ENCODE measurements at places on chromosomes 3 and 15.

- DNase-seq = no peak
Observed at GRCh38 chr15:81443040-81443820, 69.2 kb upstream of the TMC3 start.

- DNase-seq = no peak
Observed at GRCh38 chr3:47315069-47315647, 32.4 kb downstream of the KLHL18 start.

- DNase-seq = no peak
Observed at GRCh38 chr3:87549208-87549607, 272.8 kb upstream of the POU1F1 start.

DNA sequence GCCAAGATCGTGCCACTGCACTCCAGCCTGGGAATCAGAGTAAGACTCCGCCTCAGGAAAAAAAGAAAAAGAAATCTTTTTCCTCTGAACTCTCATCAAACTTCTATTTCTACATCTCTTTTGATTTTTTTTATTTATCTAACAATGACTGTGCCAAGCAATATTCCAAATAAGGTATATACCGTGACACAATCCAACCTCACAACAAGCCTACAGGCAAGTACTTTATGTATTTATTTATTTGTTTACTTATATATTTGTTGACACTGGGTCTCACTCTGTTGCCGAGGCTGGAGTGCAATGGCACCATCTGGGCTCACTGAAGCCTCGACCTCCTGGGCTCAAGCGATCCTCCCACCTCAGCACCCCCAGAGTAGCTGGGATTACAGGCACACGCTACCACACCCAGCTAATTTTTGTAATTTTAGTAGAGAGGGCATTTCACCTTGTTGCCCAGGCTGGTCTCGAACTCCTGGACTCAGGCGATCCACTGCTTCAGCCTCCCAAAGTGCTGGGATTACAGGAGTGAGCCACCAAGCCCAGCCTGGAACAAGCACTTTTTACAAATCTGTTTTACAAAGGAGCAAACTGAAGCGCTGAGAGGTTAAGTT is 94.9 kb upstream of the CHD2 start:
- no peak for DNase-seq

DNA sequence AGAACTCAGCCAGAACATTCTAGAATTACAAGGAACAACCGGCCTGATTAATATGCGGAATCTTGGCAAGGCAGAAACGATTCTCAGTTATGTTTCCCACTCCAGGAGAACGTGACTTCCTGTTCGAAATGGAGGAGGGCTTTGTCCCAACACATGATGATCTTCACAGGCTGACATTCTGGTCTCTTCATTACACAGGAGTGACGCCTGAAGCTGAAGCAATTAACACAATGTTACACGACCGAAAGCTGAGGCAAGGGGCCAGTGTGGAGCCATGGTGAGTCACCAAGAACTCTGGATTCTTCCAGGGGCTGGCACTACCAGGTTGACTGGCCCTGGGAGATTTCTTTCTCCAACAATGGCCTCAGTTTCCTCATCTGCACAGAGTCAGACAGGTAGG is 40.9 kb downstream of the RFTN1 start:
- DNase-seq = no peak

- no peak for DNase-seq
Observed at GRCh38 chr3:193165431-193166120, 75.4 kb upstream of the PLAAT1 start.

DNA sequence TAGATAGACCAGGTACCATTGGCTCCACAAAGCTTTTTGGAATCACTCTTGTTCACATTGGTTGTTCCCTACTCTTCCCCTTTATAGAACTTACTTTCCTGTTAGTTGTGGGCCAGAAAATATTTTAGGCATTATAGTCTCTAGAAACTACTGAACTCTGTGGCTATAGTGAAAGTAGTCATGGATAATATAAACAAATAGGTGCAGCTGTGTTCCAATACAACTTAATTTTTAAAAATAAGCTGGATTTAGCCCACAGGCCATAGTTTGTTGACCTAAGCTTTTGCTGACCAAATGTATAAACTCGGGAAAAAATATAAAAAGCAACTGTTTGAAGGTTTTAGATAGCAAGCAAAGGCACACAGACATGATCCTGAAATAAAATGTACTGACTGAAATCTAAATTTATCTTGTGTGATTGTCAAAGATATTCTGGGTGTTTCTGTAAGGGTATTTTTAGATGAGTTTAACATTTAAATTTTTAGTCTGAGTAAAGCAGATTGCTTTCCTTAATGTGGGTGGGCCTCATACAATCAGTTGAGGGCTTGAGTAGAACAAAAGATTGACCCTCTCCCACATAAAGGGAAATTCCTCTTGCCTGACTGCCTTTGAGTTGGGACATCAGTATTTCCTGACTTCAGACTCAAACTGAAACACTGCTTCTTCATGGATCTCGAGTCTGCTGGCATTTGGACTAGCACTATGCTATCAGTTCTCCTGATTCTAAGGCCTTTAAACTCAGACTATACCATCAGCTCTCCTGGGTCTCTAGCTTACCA is 13.2 kb downstream of the IQCB1 start:
- no peak for DNase-seq

DNA sequence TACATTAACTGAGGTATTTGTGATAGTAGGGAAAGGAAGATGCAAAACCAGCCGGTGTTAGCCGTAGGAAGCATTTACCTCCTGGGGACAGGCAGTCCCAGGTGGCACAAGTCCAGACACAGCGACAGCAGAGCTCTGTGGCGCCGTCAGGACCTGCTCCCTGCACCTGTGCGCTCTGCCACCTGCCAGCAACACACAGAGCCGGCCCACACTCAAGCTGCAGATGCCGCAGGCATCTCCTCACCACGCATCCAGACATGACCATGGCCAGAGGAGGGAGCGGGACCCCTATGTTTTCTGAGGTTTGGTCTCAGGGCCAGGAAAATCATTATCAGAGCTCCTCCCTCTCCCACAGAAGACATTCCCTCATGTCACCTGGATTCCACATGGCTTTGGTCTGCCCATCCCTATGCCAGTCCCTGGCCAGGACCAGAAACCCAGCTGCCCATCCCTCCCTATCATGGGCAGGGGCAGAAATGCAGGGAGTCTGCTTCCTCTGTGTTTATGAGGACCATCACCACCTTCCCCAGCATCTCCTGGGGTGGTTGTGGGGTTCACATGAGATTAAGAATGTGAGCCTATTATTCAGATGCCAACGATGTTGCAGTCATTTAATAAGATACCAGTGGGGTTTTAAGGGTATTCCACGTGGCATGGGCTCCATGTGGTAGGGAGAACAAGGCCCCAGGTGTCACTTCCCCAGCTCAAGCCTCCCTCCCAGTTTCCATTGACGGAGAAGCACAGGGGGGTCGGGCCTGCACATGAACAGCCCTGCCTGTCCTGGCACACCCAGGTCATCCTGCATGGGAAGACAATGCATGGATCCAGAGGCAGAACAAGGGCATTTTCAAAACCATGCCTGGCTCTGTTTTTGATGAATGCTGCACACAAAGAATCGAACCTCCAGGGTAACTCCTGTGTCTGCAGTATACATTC is 251.1 kb downstream of the OCA2 start:
- DNase-seq = no peak

- DNase-seq = no peak
Observed at GRCh38 chr15:72082176-72082575, 35.8 kb downstream of the MYO9A start.

- no peak for DNase-seq
Observed at GRCh38 chr3:12966847-12967605, 106.2 kb downstream of the IQSEC1 start.

DNA sequence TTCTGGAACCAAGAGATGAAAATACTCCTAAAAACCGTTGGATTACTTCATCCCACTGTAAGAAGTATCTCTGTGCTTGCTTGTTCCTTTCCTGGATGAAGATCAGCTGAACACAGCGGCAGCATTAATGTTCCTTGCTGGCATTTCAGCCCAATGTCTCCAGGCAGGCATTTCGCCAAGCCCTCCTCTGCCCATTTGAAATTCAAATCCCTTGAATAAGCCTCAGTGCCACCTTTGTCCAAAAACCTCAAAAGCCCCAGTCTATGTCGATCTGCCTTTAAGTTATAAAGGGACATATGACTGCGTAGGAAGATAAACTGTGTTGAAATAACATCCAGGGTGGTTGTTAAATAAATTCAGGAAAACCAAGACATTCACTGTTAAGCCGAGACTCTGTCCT is 156.8 kb upstream of the PDZRN3 start:
- DNase-seq = no peak

DNA sequence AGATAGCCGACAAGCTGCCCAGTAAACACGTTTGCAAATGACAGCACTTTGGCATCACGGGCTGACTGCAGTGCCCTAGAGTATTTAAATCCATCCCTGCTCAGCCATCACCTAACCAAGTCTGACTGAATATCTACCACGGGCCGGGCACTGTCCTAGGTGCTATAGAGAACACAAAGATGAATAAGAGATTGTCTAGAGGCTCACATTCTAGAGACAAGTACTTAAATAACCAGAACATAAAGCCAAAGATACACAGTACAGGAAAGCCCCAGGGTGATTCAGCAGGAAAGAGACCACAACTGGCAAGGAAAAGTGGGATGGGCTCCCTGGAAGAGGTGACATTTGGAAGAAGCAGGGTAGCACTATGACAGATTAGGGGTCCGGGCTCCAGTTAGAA is 103.5 kb downstream of the MYLK start:
- no peak for DNase-seq

DNA sequence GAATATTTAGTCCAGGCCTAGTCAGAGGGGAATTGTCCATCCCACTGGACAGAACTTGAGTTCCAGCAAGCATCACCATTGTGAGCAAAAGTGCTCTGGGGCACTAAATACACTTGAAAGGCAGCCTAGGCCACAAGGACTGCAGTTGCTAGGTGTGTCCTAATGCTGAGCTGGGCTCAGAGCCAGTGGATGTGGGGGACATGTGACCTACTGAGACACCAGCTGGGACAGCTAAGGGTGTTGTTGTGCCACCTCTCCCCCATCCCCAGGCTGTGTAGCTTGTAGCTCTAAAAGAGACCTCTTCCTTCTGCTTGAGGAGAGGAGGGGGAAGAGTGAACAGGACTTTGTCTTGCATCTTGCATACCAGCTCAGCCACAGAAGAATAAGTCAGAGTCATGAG is 120.9 kb downstream of the DTWD1 start:
- DNase-seq = no peak

- DNase-seq = no peak
Observed at GRCh38 chr3:126263971-126264370, 83.6 kb upstream of the ALDH1L1 start.

DNA sequence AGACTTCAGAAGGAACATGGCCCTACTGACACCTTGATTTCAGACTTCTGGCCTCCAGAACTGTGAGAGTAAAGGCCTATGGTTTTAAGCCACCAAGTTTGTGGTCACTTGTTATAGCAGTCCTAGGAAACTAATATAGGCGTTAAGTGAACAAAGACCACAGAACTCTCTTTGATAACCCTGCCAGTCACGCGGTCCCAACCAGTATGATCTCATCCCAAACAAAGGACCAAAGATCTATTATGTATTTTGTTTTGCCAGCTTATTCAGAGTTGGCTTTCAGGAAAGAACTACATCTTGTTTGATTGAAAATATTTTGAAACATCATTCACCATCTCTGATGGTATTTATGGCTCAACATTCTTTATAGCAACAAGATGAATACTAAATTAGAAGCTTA is 294.4 kb upstream of the SLCO3A1 start:
- DNase-seq = no peak

GRCh38 chr15:31782016-31782783 is 248.1 kb upstream of the CHRNA7 start:
- no peak for DNase-seq

DNA sequence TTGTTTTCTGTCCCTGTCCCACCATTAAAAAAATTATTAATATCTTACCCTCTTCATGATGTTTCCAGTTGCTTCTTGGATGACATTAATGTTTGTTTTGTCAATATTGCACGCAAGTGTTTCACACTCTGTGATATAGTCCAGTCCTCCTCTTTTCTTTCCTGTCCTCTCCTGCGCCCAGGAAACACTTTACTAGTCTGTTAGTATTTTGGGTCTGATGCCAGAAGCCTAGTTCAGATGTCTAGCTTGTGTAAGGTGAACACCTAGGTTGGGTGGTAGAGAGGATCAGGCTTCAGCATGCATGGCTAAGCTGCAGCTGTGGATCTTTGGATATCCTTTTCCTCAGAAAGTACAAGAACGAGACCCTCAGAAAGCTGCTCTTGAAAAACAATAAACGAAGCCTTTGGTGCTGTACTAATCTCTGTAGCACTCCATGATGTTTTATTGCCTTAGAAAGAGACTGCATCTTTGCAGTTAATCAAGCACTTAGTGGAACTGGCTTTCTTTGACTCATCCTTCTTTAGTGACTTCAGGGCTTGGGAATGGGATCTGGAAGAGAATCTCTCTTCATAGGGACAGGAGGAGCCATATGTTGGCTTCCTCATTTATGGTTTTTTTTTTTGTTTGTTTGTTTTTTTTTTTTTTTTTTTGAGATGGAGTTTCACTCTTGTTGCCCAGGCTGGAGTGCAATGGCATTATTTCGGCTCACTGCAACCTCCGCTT is 253.4 kb downstream of the LPP start:
- DNase-seq = no peak
